Activated CD8-positive, alpha-beta memory T cell treated with anti-CD3 and anti-CD28 coated beads, Interleukin-2, amount 10 ng/mL, durations not matched to agents 7 days and 5 days (primary cell): ENCODE measurements at places on chromosomes 6 and 20. TPM values are rescaled to one million over a fixed set of nuclear protein-coding genes. Genes with fewer than 3 reads are reported as not detected.

DNA sequence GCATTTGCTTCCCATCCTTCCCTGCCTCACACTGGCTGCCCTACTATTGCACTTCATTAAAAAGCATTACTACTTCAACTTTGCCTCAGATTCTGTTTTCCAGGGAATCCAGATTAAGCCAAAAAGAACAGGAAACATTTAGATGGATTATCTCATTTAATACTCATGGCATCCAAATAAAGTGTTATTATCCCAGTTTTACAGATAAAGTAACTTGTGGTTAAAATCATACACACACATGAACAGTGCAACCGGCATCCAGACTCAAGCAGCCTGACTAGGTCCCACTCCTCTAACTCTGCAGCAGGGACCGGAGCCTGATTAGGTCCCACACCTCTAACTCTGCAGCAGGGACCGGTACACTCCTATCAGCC, 72.3 kb downstream of the GPR6 start:
- no peak for DNase-seq

Gene KIAA0408
- total RNA-seq = 9.9 TPM

Gene ETV7
- 19.7 TPM for total RNA-seq

DNA sequence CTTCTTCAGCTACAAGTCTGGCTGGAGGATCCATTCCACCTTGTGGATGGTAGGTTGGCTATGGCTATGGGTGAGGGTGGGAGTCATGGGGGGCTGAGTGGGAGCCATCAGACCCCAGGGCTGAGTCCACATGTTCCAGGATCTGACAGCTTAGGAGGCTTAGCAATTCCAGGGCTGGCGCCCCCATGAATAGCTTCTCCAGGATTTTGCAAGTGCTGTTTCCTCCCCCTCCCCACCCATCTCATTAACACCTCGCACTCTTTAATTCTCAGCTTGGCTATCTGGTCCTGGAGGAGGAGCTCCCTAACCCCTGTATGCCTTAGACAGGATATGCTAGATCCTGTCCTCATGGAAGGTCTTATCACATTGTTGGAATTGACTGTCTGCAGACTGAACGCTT, 39.0 kb upstream of the ANGPT4 start:
- DNase-seq = no peak

Gene TGM3
- total RNA-seq = not detected

Gene OTOR
- total RNA-seq = not detected

DNA sequence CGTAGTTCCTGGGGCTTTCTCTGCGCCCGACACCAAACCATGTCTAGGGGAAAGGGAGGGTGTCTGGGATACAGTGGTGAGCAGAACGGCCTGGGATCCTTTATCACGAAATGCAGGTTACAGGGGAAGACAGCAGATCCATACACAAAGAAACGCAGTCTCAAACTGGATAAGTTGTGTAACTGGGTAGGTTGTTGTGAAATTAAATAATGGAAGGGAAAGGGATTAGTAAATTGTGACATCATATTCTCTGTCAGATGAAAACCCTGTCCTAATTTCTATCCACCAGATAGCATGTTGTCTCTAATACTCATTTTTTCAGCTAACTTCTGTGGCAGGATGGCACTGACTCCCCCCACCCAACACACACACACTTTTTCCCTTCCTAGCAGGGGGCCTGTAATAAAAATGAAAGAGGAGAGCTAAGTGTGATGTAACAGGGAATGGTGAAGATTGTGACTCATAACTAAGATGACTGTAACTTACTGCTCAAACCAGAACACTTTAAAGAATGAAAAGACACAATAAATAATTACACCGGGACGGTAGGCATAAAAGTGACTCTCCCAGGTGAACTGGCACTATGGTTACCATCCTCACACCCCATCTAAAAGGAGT, 769 bp upstream of the TRPC4AP start:
- DNase-seq = no peak
